SK-N-MC (cell line): ENCODE measurements at places on chromosomes 4 and X.

- no peak for DNase-seq
Measured at GRCh38 chrX:112766774-112767173, 73.9 kb downstream of the AMOT start.

- DNase-seq, result no peak
Measured at GRCh38 chr4:147578593-147578992, 38.6 kb upstream of the TMEM184C start.

DNA sequence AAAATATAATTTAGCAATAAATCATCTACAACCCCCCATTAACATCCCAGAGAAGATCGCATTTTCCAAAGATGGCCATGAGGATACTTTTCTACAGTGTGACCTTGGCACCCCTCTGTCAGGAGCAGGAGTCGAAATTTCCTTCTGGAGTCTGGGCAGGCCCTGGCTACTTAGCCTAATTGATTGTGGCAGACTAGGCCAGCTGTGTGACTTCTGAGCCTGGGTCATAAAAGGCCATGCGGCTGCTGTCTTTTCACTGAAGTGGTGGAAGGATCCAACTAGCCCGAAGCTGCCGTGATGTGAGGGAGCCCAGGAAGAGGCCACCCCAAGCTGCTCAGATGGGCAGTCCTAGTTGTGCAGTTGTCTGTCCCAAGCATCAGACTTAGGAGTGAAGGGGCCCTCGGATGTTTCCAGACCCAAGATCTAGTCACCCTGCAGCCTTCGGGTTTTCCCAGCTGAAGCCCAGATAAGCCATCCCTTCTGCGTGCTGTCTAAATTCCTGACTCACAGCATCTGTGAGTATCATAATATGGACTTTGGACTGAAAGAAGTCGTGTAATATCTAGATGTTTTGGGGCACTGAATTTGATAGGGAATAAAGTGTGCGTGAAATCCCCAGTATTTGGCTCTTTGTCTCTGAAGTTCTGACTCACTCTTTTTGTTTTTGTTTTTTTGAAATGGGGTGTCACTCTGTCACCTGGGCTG, 21.0 kb downstream of the PDK3 start:
- no peak for DNase-seq

GRCh38 chr4:173252024-173252935, 81.9 kb downstream of the HMGB2 start:
- DNase-seq, result no peak

DNA sequence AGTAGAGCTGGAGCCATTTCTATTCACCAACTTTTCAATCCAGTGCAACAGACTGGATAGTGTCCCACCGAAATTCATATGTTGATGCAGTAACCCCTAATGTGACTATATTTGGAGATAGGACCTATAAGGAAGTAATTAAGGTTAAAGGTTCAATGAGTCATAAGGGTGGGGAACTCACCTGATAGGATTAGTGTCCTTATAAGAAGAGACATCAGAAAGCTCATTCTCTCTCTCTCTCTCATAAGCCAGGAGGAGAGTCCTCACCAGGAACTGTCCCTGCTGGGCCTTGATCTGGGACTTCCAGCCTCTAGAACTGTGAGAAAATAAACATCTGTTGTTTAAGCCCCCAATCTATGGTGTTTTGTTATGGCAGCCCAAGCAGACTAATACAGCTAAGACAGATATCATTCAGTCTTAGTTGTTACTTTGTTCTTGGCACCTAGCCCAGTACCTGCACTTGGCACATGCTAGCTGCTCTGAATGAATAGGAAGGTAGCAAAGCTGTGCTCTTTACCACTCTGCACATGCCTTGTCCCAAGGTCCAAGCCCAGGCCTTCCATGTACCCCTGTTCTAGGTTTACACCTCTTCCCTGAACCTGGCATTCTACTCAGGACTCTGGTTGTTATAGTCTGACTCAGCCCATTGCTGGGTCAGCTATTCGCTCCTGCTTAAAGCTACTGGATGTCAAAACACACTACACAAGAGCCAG, 19.2 kb upstream of the BRS3 start:
- DNase-seq, result no peak
